NCI-H446 (cell line): ENCODE measurements at places on chromosomes 2 and 18.

- DNase-seq, result no peak
Measured at GRCh38 chr18:55588870-55589595, 1.0 kb upstream of the TCF4 start.

GRCh38 chr2:134190062-134190806, 63.6 kb upstream of the MGAT5 start:
- no peak for DNase-seq

DNA sequence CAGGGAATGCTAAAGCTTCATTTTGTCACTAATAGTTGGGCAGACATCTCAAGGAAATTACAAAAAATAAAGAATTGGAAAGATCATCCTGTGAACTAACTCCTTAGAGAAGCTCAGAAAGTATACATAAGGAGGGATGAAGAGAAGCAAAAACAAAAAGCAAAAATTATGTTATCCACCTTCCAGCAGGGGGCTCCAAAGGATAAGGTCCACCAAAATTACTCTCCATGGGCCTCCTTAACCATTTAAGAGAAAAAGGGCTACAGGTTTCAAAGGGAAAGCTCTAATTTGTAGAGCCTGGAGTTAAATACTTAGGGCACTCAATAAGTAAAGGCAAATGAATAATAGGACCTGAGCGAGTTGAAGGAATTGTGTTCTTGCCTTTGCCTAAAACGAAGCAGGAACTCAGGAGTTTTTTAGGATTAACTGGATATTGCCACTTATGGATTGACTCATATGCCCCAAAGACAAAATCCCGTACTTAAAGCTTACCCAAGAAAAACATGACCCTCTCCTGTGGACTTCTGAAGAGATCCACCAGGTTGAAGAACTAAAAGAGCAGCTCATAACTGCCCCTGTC, 1167.9 kb downstream of the DSC3 start:
- DNase-seq, result peak; percentile 2

DNA sequence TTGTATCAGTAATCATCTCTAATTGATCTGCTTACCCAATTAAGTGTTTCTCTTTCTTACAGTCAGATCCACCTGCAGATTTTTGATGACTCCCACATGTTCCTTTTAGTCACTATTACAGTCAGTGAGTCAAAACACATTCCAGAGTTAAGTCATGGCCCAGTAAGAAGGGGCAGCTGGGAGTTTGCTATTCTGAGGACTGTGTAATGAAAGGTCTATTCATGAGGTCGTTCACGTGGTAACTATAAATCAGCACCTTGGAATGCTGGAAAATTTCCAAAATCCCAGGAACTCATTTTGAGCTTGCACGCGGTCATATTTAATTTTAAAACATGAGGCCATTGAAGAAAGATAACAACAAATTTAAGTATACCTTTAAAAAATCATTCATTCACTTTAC, 252.5 kb downstream of the XIRP2 start:
- DNase-seq, result no peak

- no peak for DNase-seq
Measured at GRCh38 chr2:19764998-19765397, 136.8 kb downstream of the TTC32 start.

DNA sequence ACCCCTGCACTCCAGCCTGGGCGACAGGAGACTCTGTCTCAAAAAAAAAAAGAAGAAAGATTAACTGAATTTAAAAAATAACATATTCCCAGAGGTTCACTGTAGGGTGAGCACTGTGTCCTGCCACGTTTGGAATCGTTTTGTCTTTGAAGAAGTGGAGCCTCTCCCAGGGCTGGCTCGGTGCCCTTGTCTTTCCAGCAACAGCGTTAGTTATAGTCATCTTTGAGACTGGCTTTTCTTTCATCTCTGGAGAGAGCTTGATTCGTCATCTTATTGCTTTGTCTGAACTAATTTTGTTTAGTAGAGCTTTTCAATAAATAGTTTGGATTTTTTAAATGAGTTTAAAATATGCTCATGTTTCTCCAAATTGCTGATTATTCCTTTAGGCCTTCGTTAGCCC, 50.5 kb downstream of the IMPA2 start:
- DNase-seq, result no peak

DNA sequence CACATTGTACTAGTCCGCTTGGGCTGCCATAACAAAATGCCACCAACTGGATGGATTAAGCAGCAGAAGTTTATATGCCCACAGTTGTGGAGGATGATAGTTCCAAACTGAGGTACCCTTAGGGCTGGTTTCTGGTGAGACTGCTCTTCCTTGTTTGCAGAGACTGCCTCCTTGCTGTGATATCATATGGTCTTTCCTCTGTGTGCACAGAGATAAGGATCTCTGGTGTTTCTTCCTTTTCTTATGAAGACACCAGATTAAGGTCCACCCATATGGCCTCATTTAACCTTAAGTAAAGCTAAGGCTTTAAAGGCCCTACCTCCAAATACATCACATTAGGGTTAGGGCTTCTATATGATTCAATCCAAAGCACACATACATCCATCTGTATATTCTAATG, 738.2 kb upstream of the GCFC2 start:
- DNase-seq, result no peak

DNA sequence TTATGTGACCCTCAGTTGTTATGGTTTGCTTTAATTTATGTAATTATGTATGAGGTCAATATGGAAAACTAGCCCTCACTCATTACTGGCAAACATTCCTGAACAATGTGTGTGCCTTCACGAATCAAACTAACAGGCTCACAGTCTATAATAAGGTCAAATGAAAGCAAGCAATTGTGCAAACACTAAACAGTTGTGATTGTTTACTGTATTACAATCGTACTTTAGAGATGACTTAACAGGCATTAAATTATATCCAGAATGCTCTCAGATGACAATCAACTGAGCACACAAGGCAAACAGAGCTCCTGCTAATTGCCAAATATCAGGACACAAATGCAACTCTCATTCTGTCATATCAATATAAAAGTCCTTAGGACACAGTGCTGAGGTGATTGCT, 29.5 kb downstream of the COL5A2 start:
- DNase-seq, result no peak

DNA sequence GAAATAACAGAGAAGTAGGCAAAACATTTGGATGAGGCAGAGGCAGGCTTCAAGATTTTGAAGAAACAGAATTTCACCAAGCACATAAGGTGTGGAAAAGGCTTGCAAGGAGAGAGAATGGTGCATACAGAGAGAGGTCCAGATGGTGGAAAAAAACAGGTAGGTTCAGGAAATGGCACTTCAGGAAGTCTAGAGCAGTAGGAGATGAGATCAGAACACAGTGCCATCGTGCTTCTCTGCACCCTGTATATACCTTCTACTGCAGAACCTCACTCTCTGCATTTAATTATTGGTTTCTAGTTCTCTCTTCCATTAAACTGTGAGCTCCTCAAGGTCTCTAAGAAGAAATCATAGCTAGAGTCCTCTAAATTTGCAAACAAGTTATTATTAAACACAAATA, 2.4 kb downstream of the PAIP2B start:
- no peak for DNase-seq

DNA sequence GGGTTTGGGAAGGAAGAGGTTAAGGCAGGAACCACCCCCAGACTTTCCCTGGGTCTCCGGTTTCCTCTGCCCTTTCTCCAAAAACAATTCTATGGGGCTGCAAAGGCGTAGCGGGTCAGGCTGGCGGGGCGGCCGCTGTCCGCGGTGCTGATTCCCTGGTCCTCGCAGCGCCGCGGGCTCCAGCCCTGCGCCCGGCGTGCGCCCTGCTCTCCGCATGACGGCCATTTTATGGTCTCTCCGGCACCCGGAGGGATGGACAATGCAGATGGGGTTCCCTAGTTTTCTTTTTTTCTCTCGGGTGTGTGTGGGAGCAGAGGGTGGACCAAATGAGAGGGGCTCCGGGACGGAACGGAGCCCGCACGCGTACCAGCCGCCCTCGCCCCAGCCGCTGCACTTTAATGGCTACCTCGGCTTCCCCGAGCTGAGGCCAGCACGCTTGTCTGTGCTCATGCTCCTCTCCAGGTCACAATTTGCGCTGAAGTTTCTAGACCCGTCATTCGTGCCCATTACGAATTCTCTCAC, 1.6 kb downstream of the ST8SIA3 start:
- peak; percentile 9 for DNase-seq

DNA sequence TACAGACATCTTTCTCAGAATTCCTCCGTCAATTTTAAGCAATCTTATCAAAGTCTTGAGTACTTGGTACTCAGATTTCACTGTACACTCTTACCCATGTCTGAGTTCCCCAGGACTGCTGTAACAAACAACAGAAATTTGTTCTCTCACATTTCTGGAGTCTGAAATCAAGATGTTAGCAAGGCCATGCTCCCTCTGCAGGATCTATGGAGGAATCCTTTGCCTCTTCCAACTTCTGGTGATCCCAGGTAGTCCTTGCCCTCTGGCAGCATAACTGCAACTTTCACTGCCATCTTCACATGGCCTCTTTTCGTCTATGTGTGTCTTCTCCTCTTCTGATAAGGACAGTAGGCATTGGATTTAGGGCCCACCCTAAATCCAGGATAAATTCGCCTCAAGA, 17.1 kb upstream of the CACNB4 start:
- DNase-seq, result no peak
